ENCODE measurements at places on chromosomes 4 and X.
A peak's percentile ranks its signal among the peaks of the same experiment; 100 is the strongest.

GRCh38 chr4:143084566-143084965 is 100.2 kb upstream of the USP38 start:
- no peak for DNase-seq

DNA sequence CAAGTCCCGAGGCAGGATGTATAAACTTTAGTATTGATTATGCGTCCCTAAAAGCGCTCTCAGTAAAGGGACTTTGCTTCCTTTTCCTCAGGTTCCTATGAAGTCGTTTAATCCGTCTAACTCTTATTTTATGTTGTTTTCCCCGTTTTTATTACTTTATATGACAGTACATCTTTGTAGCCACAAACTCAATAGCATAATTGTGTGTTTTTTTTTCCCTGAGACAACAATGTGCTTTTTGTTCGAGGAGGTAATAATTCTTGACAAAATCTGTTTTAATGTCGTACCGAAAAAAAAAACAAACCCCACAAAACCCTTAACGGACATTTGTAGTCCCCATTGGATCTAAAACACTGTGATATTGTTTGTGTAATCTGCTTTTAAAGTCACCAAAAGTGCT is 17.9 kb upstream of the PPP2R3B start:
- DNase-seq, result no peak

DNA sequence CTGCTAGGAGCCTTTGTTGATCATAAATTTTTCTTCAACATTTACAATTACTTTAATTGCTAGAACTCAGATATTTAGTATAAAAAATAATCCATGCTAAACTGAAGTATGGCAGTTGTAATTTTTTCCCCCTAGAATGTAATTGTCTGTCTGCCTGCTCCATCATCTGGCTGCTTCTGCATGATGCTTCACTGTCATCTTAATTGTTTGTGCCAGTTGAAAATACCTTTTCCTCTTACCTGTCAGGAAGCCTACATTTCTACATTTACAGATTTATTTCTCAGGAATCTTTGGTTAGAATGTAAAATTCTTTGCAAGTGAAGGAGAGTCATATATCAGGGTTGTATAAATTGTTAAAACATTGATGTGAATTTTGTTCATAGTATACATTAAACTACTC is 348.6 kb downstream of the GRXCR1 start:
- no peak for DNase-seq

- DNase-seq, result no peak
Observed at GRCh38 chr4:100289530-100289888, 99.2 kb upstream of the DDIT4L start.

- no peak for DNase-seq
Observed at GRCh38 chr4:10104211-10104990, 12.2 kb downstream of the WDR1 start.

GRCh38 chr4:62260254-62260653 is 1060.1 kb downstream of the ADGRL3 start:
- DNase-seq, result no peak

GRCh38 chr4:7662507-7662846 is 227.7 kb upstream of the PSAPL1 start:
- no peak for DNase-seq

- DNase-seq, result peak; percentile 51
Observed at GRCh38 chrX:130024127-130024526, 41.7 kb downstream of the BCORL1 start.

GRCh38 chr4:84870398-84871163 is 95.9 kb downstream of the WDFY3 start:
- DNase-seq, result no peak

Measured in right renal pelvis (tissue), 4 donors.